ENCODE measurements at places on chromosomes 12 and 14. TPM values are rescaled to one million over a fixed set of nuclear protein-coding genes. Genes with fewer than 3 reads are reported as not detected.

- no peak for DNase-seq
Measured at GRCh38 chr12:26809611-26810285, 23.2 kb downstream of the ITPR2 start.

DNA sequence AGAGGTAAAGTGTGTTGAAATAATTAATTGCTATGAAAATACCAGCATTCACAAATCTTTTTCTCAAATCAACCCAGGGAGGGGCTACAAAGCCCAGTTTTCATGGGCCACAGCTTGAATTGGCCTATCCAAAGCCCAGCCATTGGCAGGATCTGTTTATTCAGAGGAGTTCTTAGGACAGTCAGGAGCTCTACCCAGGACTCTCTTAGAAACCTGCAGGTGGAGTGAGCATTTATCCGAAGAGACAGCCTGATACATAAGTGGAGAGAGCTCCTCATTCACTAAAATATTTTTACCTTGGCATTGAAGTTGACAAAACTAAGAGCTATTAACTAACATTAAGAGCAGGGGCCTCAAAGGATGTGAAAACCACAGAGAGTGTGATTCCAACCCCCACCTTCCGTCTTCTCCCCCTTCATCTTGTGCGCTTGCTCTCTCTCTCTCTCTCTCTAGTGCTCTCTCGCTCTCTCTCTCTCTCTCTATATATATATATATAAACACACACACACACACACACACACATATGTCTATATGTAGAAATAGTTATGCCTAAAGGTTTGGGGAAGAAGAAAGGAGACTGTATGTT, 315.5 kb downstream of the SNAPC1 start:
- DNase-seq, result no peak

DNA sequence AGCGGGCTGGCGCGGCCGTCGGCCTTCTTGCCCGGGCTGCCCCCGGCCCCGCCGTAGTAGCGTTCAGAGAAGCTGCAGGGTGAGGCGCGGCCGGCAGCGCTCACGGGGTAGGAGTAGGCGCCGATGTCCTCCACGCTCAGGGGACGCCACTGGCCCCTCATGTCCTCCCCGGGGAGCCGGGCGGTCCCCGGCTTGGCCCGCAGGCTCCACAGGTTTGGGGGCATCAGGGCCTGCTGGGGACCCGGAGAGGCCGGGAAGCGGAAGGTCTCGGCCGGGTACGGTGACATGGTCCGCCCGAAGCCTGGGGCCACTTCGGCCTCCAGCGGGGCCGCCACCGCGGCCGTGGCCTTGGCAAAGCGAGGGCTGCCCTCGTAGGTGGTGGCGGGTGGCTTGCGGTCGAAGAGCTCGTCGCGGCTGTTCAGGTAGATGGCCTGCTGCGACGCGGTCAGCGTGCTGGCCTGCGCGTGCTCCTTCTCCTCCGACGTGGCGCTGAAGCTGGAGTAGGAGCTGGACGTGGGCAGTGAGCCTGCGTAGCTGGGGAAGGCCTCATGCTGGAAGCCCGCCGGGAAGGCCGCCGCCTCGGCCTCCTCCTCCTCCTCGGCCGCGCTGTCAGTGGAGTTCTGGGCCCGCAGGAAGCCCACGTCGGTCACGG, 48.7 kb downstream of the BEGAIN start:
- DNase-seq, result no peak

DNA sequence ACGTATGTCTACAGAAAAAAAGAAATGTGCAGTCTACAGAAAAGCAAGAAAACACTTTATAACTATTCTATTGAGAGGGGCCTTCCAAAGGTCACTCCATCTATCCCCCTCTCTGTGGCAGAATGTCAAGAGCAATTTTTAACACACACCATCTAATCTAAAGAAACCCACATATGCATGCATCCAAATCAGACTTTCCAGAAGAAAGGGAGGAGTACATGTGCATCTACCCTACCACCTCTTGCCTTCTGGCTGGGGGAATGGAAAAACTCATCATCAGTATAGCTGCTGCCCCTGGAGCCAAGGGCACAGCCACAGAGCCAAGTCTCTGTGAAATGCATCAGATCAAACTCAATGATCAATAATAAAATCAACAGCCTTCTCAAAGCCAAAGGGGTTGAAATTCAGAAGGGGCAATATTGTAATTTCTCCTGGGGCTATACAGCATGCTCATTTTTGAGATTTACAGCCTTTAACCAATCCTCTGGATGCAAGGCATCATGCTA, 63.9 kb downstream of the ANO2 start:
- DNase-seq, result no peak

- no peak for DNase-seq
Measured at GRCh38 chr14:97178781-97179180, 381.6 kb downstream of the VRK1 start.

DNA sequence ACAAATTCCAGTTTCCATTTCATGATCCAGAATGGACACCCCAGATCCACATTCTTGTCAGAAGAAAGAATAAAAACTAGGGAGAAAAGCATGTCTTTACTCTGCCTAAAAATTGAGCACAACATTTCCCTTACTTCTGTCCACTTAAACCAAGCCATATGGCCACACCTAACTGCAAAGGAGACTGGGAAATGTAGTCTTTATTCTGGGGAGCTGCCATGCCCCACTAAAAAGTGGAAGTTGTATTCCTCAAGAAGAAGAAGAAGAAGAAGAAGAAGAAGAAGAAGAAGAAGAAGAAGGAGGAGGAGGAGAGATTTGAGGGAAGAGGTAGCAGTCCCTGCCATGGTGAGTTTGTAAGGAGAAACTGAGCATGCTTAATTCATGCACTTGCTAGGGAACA, 84.5 kb downstream of the GPR65 start:
- no peak for DNase-seq

GRCh38 chr12:90323217-90323616, 614.6 kb upstream of the ATP2B1 start:
- no peak for DNase-seq

DNA sequence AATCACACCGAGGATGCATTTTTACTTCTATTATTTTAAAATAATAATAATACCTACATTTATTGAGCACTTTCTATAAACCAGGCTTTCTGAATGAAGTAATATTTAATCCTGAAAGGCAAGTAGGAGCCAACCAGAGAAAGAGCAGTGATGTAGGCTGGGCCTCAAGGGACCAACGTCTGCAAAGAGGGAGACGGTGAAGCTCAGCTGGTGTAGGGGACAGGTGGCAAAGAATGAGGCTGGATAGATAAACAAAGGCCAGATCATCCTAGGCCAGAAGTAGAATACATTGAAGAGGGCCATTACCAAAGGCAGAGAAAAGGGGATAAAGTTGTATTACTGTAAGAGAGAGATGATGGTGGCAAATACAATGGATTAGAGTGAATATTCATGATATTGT, 810 bp upstream of the TMBIM4 start:
- DNase-seq, result no peak

GRCh38 chr14:29222671-29223268, 456.2 kb downstream of the FOXG1 start:
- DNase-seq, result peak; percentile 11

DNA sequence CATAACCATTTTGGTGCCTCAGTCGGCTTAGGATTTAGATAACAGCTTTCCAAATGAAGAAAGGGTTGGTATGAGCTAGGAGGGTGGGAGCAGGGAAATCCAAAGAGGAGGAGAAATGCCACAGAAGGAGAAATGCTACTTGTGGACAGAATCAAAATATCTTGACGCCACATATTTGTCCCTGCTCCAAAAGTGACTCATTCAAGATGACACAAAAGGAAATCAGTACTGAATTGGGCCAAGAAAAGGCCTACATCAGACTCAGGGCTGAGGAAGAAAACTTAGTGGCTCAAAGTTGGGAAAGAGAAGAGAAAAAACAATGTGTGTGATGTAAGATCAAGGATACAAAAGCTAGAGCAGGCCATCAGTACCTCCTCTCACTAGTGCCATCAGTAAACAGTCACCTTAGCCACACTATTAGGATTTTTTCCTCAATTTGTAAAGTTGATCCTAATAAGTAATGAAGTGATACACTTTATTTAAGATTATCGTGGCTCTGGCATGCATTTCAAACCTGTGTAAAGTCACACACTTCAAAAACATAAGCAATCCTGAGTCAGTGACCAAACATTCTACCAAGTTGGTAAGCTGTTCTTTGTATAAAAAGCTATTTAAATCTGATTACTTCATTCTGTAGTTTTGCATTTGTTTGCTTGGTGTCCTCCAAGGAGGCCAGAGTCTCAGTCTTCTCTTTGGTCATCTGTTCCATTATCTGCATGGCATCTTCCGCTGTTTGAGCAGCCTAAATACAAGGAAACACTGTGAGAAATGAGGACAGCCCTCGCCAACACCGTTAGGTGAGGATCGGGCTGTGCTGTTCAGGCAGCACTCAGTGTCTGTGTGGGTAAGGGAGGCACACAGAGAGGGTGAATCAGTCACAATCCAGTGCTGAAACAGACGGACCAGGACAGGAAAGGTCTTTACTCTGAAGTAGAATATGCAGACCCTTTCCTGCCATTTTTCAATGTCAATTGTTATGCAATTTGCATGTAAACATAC, 52.6 kb upstream of the VPS33A start:
- peak; percentile 25 for DNase-seq

- DNase-seq, result no peak
Measured at GRCh38 chr12:6271281-6271680, 39.2 kb upstream of the PLEKHG6 start.

DNA sequence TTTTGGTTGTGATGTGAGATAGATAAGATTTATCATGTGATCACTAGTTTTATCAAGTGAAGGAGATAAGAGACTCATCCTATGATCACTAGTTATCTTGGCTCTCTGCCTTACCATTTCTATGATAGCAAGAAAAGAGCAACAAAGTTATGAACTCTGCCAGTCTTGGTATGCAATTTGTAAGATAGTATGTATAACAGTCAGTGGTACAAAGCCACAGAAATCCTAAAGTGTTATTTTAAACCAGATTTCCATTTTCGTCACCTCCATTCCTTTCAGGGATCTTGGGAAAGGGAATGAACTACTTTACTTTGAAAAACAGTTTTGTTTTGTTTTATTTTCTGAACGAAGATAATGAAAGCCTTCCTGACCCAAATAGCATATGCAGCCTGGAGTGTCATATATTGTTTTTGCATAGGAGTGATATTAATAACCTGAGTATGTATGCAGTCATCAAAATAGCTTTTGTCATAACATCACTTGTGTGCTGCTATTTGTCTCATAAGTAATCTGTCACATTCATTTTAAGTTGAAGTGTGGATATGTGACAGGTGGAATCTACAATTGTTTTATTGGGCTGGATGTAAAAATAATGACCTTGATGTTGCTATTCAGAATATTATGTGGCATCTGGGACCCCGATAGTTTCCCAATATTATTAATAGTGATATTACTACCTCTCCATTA, 35.0 kb downstream of the FLRT2 start:
- DNase-seq, result no peak

- no peak for DNase-seq
Measured at GRCh38 chr14:73788701-73789551, 62.7 kb upstream of the PTGR2 start.

DNA sequence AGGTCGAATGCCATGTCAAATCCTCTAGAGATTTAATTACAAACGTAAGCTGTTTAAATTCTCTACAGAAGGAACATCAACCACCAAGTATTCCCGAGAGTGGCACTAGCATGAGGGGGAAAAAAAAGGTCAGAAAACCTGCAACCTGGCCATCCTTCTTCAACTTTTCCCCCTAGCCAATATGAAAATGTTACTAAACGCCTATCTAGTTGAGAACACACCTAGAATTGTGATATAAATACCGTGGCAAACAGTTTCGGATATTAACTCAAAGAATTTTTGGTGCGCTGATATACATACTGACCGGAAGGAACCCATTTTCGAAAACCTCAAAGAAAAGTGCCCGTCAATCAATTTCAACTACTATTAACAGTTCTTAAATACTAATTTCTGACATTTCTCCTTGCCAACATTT, 1.8 kb downstream of the HNRNPC start:
- DNase-seq, result no peak

GRCh38 chr14:82850576-82850975, 1316.9 kb upstream of the SEL1L start:
- DNase-seq, result no peak

DNA sequence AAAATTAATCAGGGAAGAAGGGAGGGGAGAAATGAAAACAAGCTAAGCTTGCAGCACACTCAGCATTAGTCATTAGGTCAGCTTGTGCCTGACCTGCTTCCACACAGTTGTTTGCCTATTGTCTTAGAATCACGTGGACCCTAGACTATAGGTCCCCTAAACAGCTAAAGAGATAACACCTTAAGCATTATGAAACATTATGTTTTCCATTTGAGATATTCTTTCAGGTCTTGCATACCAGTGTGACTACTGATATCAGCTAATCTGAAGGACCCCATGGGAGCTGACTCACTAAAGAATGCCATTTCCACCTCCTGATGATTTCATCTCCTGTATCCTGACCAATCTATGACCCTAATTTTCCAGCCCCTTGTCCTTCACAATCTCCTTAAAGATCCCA, 154.1 kb upstream of the FUT8 start:
- peak; percentile 66 for DNase-seq

DNA sequence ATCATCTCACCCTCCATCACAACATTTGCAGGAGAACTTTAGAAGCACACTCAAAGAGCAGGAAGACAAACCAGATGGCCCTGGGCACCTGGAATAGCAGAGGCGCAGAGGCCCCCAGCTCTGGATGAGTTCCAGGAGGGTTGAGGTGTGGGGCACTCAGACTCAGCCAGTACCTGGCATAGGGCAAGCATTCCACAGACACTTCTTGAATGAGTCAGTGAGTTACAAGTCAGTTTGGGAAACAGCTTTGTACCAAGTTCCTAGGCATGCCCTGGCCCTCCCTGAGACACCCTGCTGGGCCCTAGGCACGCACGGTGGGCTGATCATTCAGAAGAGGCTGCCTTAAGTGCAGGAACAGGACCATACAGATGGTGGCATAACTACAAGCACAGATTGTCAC, 54.3 kb downstream of the MAP3K9 start:
- peak; percentile 46 for DNase-seq

- DNase-seq, result no peak
Measured at GRCh38 chr14:45082420-45082819, 1.5 kb upstream of the PRPF39 start.

GRCh38 chr12:27123642-27124041, 41.3 kb upstream of the C12orf71 start:
- no peak for DNase-seq

DNA sequence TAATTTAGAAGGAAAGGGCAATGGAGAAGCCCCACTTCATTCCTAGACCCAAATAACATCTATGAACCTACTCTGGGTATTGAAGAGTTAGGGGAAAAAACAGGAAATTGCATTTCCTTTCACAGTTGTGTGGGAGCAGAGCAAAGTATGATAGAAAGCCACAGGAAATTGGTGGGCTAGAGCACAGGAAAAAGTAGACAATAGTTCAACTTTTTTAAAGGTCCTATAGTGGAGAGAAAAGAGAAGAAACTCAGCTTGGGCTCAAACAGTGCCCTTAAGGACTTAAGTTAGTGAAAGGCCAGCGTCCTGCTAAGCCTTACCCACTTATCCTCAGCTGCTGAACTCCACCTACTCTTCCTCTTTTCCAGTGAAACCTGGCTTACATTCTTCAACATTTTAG, 258.1 kb downstream of the DPY19L2 start:
- DNase-seq, result no peak

Gene RHOJ
- 10.4 TPM for total RNA-seq

Gene NYNRIN
- total RNA-seq, result 30.6 TPM

Gene SSTR1
- total RNA-seq, result 3.4 TPM

Gene SYCP3
- total RNA-seq, result 0.32 TPM

Gene OR4E2
- not detected for total RNA-seq

Gene SPATS2
- total RNA-seq, result 32.1 TPM

Gene TRPV4
- total RNA-seq, result 2.1 TPM

Gene RABGGTA
- total RNA-seq, result 36.0 TPM

Gene NTF3
- 0.46 TPM for total RNA-seq

Gene MYF5
- total RNA-seq, result not detected

Gene ANAPC5
- total RNA-seq, result 69.7 TPM

Measured in mucosa of gallbladder (tissue), 1 donor.